ENCODE measurements at places on chromosomes 12 and 14. TPM values are rescaled to one million over a fixed set of nuclear protein-coding genes. Genes with fewer than 3 reads are reported as not detected.

GRCh38 chr12:10331642-10332239, 24.1 kb downstream of the KLRD1 start:
- no peaks in the 10 kb centered on the region for H3K36me3 ChIP-seq
- no peaks in the 10 kb centered on the region for H3K27me3 ChIP-seq
- peak; percentile 9 for DNase-seq
- no peak overlapping the region for H3K27ac ChIP-seq

GRCh38 chr12:52645120-52645761, 6.8 kb downstream of the KRT2 start:
- DNase-seq: no peak
- H3K36me3 ChIP-seq: no peaks in the 10 kb centered on the region
- peaks cover 3% of the 10 kb centered on the region for H3K27me3 ChIP-seq
- H3K4me3 ChIP-seq: no peak overlapping the region
- H3K4me1 ChIP-seq: no peaks in the 10 kb centered on the region

GRCh38 chr14:89771251-89771650, 183.3 kb downstream of the EFCAB11 start:
- no peaks in the 10 kb centered on the region for H3K36me3 ChIP-seq
- H3K27ac ChIP-seq: no peak overlapping the region
- no peaks in the 10 kb centered on the region for H3K27me3 ChIP-seq
- no peak overlapping the region for H3K4me3 ChIP-seq
- H3K4me1 ChIP-seq: no peaks in the 10 kb centered on the region
- DNase-seq: no peak

- no peak overlapping the region for H3K27ac ChIP-seq
- no peak for DNase-seq
- no peaks in the 10 kb centered on the region for H3K27me3 ChIP-seq
- H3K4me1 ChIP-seq: no peaks in the 10 kb centered on the region
Observed at GRCh38 chr12:27064397-27065342, 17.7 kb downstream of the C12orf71 start.

The OR6C76 gene
- total RNA-seq: not detected

DNA sequence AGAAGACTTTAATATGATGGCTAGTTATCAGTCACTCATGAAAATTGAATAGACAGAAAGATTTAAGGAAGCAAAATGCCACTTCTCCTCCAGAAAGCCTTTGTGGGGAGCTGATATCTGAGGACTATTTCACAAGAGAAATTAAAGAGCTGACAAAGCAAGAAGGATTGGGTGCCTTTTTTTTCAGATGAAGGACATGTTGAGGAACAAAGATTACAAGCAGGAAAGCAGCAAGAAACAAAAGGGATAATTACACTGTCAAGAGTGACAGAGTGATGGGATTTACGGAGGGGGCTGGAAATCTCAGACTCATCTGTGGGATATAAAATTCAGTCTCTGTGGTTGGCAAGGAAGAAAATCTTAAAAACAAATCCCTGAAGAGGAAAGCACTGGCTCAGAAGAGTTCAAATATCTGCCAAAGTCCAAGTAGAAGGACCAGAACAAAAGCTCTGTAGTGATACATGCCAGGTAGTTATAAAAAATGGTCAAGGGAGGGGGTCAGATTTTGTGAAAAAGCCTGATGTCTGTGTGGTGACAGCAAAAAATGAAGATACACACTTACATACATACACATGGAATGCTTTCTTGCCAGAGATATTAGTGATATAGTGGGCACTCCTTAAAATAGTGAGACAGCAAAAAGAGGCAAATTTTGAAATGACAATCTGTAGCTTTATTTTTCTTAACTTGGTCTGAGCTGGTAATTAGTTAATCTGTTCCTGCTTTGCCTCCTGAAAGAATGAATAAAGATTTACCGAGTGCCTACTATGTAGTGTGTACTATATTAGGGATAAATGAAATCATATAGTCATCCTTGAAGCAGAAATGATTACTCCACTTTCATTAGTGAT, 62.9 kb downstream of the EPS8 start:
- no peaks in the 10 kb centered on the region for H3K27me3 ChIP-seq
- DNase-seq: no peak
- no peak overlapping the region for H3K4me3 ChIP-seq
- no peaks in the 10 kb centered on the region for H3K36me3 ChIP-seq
- no peak overlapping the region for H3K27ac ChIP-seq

DNA sequence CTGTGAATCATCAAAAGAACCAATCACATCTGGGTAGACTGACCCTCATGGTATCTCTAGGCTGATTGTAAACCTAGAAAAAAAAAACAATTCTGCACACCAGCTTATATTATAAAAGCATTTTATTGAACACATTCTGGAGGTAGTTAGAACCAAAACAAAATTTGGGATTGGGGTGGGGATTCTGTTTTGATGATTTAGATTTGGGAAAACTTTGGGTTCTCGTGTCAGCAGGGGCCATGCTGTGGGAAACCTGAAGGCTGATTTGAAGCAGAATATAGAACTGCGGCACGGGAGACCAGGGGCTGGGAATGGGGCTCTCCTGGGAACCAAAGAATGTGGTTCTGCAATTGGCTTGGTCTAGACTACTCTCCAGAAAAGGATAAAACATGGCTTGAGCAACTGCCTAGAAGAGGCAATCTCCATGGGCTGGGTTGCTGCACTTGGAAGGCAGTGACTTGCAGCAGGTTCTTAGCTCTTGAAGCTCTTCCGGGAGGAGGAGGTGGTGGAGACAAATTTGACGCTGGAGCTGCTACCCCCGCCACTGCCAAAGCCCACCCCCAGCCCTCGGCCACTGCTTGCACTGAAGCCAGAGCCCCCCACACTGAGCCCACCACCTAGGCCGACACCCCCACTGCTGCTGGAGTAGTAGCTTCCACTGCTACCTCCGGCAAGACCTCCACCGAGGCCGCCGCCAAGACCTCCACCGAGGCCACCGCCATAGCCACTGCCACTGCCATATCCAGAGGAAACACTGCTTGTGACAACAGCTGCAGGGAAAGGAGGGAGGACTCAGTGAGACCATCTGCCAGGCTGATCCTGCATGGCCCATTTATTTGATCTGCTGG, 5.5 kb downstream of the KRT5 start:
- H3K4me3 ChIP-seq: no peak overlapping the region
- H3K36me3 ChIP-seq: no peaks in the 10 kb centered on the region
- H3K27ac ChIP-seq: no peak overlapping the region
- peaks cover 9% of the 10 kb centered on the region for H3K27me3 ChIP-seq

GRCh38 chr12:25573346-25573745, 20.3 kb upstream of the LMNTD1 start:
- no peaks in the 10 kb centered on the region for H3K36me3 ChIP-seq
- no peaks in the 10 kb centered on the region for H3K27me3 ChIP-seq
- no peak overlapping the region for H3K4me3 ChIP-seq
- H3K27ac ChIP-seq: no peak overlapping the region
- DNase-seq: no peak

- no peaks in the 10 kb centered on the region for H3K27me3 ChIP-seq
- peaks cover 48% of the 10 kb centered on the region for H3K4me1 ChIP-seq
- DNase-seq: no peak
- H3K4me3 ChIP-seq: no peak overlapping the region
Observed at GRCh38 chr12:51077930-51078329, 5.5 kb downstream of the CSRNP2 start.

The ZC3H10 gene
- 12.6 TPM for total RNA-seq

- peak; percentile 95 for DNase-seq
- H3K36me3 ChIP-seq: no peaks in the 10 kb centered on the region
- H3K4me1 ChIP-seq: no peaks in the 10 kb centered on the region
- H3K27me3 ChIP-seq: no peaks in the 10 kb centered on the region
Observed at GRCh38 chr14:74860899-74861733, 14.8 kb downstream of the PROX2 start.

DNA sequence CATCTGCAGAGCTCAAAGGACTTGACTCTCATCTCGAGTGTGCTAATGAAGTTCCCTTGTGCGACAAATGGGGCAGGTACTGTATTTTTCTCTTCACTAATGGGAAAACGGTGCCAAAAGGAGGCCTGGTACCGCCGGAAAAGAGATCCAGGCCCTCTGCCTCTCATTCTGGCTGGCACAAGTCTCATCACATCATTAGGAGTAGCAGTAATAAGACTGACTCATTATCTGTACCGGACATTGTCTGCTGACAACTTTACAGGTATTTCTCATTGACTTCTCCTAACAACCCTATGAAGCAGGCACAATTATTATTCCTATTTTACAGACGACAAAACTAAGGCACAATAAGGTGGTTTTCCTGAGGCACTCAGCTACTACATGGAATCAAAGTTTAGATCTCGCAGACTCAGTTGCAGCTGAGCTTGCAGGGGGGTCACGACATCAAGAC, 668 bp downstream of the APPL2 start:
- peaks cover 19% of the 10 kb centered on the region for H3K4me1 ChIP-seq
- no peak for DNase-seq
- H3K36me3 ChIP-seq: peaks cover 11% of the 10 kb centered on the region
- H3K27ac ChIP-seq: peak overlapping the region; percentile 96
- H3K4me3 ChIP-seq: peak overlapping the region; percentile 97

The ASPG gene
- total RNA-seq: 5.0 TPM

GRCh38 chr14:94598816-94599655, 13.2 kb upstream of the SERPINA3 start:
- no peaks in the 10 kb centered on the region for H3K36me3 ChIP-seq
- peaks cover 50% of the 10 kb centered on the region for H3K4me1 ChIP-seq
- H3K27me3 ChIP-seq: no peaks in the 10 kb centered on the region
- H3K4me3 ChIP-seq: no peak overlapping the region
- peak; percentile 91 for DNase-seq

- H3K27ac ChIP-seq: peak overlapping the region; percentile 91
- H3K4me1 ChIP-seq: peaks cover 5% of the 10 kb centered on the region
Observed at GRCh38 chr12:98504368-98504617, 11.1 kb upstream of the TMPO start.

- H3K27me3 ChIP-seq: no peaks in the 10 kb centered on the region
- H3K4me1 ChIP-seq: no peaks in the 10 kb centered on the region
- DNase-seq: no peak
- H3K27ac ChIP-seq: no peak overlapping the region
- H3K4me3 ChIP-seq: no peak overlapping the region
Observed at GRCh38 chr14:29601616-29602015, 326.0 kb downstream of the PRKD1 start.

The EML5 gene
- 10.1 TPM for total RNA-seq

DNA sequence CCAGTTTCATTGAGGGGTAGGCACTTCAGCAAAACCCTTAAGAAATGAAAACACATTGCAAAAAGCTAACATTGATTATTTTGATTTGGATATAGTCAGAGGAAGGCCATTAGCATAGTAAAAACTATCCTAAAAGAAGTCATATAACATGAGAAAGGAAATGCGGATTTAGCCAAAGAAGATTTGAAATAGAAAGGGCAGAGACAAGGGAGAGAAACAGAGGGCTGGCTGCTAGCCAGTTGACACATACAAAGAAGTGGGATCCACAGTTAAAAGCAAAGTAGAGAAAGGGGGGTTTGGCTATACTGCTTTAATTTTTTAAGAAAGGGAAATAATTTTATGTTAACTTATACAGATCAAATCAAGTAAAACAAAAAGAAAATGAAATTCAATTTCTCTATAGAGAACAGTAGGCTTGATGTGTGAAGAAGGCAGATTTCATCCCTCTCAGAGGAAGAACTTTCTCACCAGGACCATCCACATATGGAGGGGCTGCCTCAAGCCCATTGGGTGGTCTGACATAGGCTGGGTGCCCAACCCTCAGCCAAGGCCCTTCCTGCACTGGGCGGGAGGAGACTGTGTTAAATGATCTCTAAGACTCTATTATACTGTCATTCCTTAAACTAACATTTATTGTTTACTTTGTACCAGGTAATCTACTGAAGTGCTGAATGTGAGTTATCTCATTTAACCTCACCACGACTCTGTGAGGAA, 420.3 kb downstream of the CCDC91 start:
- H3K4me3 ChIP-seq: no peak overlapping the region
- H3K36me3 ChIP-seq: no peaks in the 10 kb centered on the region
- H3K4me1 ChIP-seq: no peaks in the 10 kb centered on the region

DNA sequence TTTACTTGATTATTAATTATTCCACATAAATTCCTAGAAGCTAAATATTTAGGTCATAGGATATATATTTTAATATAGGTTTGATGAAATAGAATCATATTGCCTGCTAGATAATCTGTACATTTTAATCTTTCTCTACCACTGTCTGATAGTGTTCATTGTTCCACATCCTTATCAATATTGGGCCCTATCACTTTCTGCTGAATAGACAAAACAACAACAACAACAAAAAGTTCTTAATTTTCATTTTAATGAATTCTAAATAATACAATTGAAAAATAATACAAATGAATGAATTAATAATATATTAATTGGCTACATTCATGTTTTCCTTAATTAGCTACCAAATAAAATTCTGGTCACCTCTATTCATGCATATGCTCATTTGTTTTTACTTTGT, 1437.2 kb downstream of the LRFN5 start:
- H3K36me3 ChIP-seq: no peaks in the 10 kb centered on the region
- no peak for DNase-seq
- no peaks in the 10 kb centered on the region for H3K4me1 ChIP-seq
- no peak overlapping the region for H3K4me3 ChIP-seq
- no peak overlapping the region for H3K27ac ChIP-seq

DNA sequence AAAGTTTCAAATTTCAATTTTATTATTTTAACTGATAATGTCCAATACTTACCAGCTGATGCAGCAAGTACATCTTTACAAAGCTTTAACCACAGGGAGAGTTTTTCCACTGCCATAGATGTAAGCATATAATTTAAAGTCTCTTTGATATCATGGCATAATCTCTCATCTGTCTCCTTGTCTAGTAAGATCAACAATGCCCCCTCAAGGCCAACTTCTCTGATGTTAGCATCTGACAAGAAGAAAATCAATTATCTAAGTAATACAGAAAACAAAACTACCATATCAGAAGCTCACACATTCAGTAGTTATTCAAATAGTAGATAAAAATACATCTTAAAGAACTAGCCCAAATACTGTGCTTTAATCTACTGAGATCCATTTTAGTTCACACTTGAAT, 94.2 kb downstream of the HEATR5A start:
- H3K36me3 ChIP-seq: no peaks in the 10 kb centered on the region
- H3K27me3 ChIP-seq: no peaks in the 10 kb centered on the region
- DNase-seq: no peak

DNA sequence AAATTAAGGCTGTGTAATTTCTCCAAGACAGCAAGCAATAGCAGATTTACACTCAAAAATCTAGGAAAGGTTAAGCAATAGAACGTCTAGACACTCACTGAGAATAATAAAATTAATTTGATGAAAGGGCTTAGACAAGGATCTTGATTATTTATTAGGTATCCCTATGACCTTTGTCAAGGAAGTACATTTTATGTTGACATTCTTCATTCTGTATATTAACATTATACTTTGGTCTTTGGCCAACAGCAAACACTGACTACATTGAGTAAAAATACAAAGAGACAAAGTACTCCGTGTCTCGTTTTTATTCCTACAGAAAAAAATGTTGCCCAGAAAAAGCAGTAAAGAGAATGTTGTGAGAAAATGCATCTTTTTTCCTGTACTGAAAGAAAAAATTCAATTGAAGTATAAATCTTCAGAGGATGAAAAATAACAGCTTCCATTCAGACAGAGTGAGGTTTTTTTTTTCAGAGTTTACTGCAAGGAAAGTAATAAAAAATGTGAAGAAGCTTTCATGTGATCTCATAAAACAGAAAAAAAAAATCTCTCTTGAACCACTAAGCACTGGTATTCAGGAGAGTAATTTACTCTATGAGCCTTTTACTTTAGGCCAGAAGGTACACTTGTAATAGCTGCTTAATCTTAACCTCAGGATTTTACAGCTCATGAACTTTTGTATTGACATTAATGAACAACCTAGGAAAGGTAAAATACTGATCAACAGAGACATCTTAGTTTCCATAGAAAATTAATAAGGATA, 605.0 kb downstream of the FSCB start:
- H3K27me3 ChIP-seq: no peaks in the 10 kb centered on the region
- H3K4me1 ChIP-seq: no peaks in the 10 kb centered on the region
- no peak overlapping the region for H3K4me3 ChIP-seq
- no peak for DNase-seq

The BATF gene
- total RNA-seq: 0.99 TPM

The RNF10 gene
- 331 TPM for total RNA-seq

The FGF23 gene
- not detected for total RNA-seq
